Activated T-helper 1 cell treated with anti-CD3 and anti-CD28 coated beads, Interleukin-2, amount 50 U/mL, for 16 hours (primary cell): ENCODE measurements at places on chromosomes 3 and 15.
A peak's percentile ranks its signal among the peaks of the same experiment; 100 is the strongest.

DNA sequence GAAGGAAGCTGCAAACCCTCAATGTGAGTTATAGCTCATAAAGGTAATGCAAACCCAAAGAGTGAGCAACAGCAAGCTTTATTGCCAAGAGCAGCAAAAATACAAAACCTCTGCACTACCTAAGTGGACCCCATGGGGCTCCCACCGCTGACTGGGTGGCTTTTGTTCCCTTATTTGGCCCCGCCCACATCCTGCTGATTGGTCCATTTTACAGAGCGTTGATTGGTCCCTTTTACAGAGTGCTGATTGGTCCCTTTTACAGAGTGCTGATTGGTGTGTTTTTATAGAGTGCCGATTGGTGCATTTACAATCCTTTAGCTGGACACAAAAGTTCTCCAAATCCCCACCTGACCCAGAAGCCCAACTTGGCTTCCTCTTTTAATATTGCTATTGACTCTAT is 154.5 kb upstream of the NSMCE3 start:
- no peak for DNase-seq

GRCh38 chr3:59106085-59106648 is 56.3 kb upstream of the CFAP20DC start:
- DNase-seq: no peak

DNA sequence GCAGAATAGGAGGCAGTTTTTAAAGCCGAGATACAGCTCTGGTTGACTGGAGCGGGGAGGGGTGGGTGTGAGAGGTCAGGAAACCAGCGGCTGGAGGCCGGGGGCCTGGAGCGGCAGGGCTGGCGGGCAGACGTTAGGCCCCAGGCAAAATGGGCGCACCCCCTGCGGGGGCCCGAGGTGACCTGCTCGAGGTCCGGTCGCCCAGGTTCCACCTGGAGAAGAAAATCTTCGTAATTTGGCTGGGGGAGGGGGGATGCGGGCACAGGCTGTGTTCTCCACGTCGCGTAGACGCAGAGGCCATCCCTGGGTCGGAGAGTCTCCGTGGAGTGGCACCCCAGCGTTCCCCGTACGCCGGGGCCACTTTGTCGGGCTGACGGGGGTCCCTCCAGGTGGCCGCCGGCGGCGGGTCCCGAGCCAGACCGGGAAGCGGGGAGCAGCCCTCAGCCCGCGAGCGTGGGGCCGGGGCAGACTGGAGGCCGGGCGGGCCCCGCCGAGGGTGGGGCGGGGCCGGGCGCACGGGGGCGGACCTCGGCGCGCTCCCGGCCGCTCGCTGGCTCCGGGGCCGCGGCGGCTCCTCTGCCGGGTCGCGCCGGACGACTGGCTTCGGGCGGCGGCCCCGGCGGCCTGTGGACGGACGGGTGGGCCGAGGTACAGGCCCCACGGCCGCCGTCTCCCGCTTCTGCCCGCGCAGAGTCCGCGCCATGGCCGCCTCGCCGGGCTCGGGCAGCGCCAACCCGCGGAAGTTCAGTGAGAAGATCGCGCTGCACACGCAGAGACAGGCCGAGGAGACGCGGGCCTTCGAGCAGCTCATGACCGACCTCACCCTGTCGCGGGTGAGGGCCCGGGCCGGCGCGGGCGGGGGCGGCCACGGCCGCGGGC is at the start of gene CRTC3:
Gene CRTC3 (plus strand): TSS at position 553 of the 879 bp plus-strand sequence. CDS start 149 bp downstream, at position 702.
- DNase-seq: peak; percentile 35

GRCh38 chr3:29011966-29012365 is 268.9 kb upstream of the RBMS3 start:
- DNase-seq: no peak

- DNase-seq: no peak
Observed at GRCh38 chr15:62079594-62079993, 12.8 kb downstream of the C2CD4A start.

GRCh38 chr3:10669490-10670048 is 146.5 kb upstream of the SLC6A11 start:
- DNase-seq: no peak

DNA sequence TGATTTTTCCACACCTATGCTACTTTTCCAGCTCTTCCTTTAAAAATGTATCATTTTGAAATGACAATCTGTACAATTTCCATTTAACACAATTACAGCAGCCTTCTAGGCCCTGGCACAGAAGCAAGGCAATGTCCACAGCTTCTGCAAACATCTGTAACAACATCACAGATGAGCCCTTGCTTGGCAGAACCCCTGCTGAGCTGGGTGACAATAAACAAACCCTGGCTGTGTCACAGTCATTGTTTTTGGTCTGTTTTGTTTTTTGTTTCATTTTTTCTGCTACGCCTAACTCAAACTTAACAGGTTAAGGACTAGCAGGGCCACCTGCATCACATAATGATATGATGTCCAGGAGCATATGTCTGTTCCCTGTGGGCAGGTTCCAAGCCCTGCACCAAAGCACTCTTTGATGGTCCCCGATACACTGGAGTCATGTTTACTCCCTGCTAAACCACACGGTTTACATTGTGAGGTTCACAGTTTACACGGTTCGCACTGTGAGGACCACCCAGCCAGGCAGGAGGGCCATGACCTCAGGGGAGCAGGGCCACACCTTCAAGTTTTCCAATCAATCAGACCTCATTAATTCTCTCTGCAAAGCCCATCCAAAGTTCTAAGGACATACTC is 186.8 kb upstream of the CHRNA7 start:
- no peak for DNase-seq

DNA sequence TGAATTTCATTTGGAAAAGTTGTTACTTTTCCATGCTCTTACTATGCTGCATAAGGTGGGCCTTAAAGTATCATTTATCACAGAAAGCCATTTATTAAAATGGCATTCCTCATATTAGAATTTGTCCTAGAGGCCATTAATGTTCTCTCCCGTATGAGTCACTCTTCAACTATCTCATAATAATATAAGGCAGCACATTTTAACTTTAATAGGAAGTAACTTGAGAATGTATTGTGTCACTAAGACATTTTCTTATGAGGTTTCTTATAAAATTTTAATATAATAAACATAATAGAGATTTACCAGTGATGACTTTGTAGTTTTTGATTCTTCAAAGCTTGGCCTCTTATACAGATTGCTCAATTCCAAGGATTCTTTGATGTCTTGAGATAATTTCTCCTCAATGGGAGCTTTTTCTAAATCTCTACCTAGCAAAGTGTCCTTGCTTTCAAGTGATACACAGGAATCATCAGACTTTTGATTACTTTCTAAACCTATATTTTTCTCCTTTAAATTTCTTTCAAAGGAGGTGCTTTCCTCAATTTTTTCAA is 74.7 kb downstream of the ZBBX start:
- no peak for DNase-seq

GRCh38 chr3:128864351-128864811 is 15.0 kb upstream of the ACAD9 start:
- DNase-seq: no peak

- no peak for DNase-seq
Observed at GRCh38 chr15:99452010-99452409, 113.8 kb upstream of the MEF2A start.

- no peak for DNase-seq
Observed at GRCh38 chr15:69480932-69481331, 28.3 kb downstream of the RPLP1 start.

GRCh38 chr3:57755368-57755675 is 787 bp upstream of the SLMAP start:
- no peak for DNase-seq

GRCh38 chr3:126438186-126438585 is 37.5 kb downstream of the ZXDC start:
- no peak for DNase-seq

- DNase-seq: no peak
Observed at GRCh38 chr3:78993375-78993774, 774.4 kb downstream of the ROBO1 start.

- no peak for DNase-seq
Observed at GRCh38 chr3:3800080-3800455, 837 bp downstream of the LRRN1 start.
